ENCODE measurements at places on chromosomes 11 and 22.

DNA sequence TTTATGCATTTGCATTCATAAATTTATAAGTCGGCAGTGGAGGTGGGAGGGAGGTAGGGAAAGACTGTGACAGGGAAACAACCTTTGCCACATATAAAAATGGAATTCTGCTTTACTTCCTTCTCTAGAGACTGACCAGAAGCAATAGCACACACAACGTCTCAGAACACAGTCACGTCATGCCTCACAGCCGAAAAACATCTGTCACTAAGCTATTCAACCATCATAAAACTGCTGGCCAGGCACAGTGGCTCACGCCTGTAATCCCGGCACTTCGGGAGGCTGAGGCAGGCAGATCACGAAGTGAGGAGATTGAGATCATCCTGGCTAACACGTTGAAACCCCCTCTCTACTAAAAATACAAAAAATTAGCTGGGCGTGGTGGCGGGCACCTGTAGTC, 101.0 kb upstream of the CHRM4 start:
- no peak for DNase-seq

- DNase-seq = no peak
Observed at GRCh38 chr11:134332189-134332631, 422 bp downstream of the GLB1L2 start.

- peak; percentile 98 for DNase-seq
Observed at GRCh38 chr22:42994917-42995562, 19.9 kb downstream of the PACSIN2 start.

DNA sequence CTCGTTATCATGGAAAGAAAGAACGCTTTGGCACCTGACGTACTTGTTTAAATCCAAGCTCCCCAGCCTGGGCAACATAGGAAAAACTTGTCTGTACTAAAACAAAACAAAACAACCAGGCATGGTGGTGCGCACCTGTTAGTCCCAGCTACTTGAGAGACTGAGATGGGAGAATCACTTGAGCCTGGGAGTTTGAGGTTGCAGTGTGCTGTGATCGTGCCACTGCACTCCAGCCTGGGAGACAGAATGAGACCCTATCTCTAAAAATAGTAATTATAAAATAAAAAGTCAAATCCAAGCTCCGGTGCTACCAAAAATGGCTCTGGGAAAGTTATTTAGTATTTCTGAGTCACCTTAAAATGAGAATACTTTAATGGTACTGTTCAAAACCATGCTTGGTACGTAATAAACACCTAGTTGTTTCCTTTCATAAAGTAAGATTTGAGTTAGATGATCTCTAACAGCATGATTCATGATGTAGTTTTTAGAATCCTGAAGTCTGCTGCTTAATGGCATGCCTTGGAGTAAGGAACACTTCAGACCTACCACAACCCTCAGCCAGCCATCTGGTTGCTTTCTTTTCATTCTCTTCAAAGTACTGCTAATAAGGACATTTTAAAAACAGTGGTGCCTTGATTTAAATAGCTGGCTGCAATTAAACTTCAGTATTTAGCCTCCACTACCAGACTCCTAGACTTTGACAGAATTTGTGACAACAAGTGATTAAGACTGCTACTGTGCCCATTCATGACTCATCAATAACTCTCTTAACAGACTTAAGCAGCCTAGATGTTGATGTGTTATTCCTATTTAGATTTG, 8.4 kb downstream of the PPME1 start:
- no peak for DNase-seq

GRCh38 chr22:46069521-46070214, 80.7 kb upstream of the PPARA start:
- peak; percentile 74 for DNase-seq

- no peak for DNase-seq
Observed at GRCh38 chr22:38760477-38761201, 4.8 kb upstream of the SUN2 start.

- no peak for DNase-seq
Observed at GRCh38 chr11:501001-501682, 5.9 kb downstream of the RNH1 start.
